Fibroblast of skin of right biceps (primary cell): ENCODE measurements at places on chromosomes 5 and 9.

DNA sequence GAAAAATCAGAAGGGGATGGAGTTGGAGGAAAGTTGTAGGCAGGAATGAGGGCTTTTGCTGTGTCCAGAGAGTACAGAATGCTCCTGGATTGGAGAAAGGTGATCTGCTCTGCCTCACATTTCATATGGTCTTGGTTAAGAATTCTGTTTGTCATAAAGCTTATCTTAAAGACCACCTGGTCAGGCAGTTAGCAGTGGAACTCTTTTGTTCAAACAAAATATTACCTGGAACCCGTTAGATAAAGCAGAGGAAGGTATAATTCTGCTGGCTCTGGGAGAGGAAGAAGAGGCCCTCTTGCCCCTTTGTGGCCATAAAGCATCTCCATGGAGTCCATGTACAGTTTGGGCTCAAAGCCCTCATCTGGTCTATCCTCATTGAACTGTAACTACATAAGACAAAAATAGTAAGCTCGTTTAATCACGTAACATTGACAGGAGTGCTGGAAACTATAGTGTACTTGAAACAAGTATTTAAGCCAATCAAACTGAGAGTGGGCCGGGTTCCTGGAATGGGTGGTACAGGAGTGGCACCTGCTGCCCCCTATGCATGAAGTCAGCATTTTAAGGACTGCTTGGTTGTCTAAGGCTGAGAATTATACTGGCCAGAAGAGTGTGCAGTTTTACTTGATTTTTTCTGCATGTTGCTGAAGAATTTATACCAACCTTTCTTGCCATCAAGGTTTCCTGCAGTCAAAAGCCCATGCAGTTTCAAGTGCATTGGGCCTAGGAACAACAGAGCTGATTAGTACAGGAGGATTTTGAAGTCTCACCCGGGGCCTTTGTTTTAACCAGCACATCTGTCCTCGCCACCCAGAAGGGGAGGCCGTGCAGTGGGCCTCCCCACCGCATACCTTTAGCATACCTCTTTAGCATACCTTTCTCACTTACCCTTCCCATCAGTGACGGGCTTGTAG, 39.9 kb downstream of the STXBP1 start:
- DNase-seq, result no peak

- peak; percentile 24 for DNase-seq
Measured at GRCh38 chr9:18299449-18299848, 174.5 kb upstream of the ADAMTSL1 start.

DNA sequence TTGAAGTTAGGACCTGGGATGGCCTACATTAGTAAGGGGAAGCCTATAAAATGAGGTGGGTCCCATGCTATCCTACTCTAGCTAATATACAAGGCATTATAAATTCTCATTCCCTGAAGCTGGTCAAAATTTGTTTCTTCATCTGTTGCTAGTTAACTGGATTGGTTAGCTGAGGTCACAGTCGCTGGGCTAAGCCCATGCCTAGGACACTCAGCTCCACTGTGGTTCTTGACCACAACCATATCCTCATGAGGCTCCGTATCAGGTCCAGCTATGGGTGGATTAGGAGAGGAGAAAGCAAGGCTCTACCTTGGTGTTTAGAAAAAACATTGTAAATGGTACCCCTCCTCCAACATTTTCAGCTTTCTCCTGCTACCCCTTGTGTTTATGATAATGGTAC, 52.8 kb upstream of the RAI14 start:
- no peak for DNase-seq

DNA sequence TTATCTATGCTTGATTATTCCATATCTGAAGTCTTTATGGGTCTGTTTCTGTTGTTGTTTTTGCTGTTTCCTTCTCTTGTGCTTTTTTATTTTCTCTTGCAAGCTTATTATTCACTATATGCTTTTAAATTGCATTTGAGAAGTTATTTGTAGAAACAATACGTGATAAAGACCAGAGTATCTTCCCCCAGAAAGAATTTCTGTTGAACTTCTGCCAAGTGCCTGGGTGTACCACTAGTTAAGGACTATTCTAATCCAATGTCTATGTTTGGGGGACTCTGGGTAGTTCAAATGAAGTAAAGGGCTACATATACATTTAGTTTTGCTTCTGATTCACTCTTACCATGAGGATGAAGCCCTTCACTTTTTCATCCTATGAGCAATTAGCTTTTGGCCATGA, 54.3 kb downstream of the SLF1 start:
- no peak for DNase-seq

- no peak for DNase-seq
Measured at GRCh38 chr5:78567617-78568016, 81.0 kb downstream of the LHFPL2 start.

DNA sequence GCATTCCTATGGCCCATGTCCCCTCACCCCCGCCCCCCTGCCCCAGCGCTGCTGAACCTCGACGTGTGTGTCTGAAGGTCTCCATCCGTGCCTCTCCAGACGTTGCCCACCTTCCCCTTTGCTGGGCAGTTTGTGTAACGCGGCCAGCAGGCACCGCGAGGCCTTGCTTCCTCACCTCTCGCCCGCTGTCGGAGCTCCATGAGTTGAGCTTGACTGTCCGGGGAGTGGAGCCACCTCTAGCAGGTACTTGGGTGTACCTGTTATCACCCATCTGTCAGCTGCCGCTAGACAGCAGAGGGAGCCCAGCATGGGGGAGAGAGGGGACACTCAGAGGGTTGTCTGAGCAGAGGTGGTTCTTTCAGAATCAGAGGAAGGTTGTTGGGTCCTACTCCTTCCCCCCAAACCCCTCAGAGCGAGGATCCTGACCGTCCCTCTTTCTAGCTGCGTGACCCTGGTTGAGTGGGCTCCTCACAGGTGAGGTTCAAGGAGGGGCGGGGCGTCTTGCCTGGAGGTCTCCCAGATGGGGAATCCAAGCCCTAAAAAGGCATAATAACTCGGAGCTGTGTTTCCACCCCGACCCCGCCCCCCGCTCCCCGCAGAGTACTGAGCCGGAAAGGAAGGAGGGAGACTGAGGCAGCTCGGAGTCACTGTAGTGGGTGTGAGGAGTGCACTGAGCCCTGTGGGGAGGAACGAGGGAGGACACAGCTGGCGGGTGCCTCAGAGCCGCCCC, 184.7 kb downstream of the C9orf50 start:
- no peak for DNase-seq

GRCh38 chr9:131721076-131721475, 18.8 kb downstream of the RAPGEF1 start:
- no peak for DNase-seq

DNA sequence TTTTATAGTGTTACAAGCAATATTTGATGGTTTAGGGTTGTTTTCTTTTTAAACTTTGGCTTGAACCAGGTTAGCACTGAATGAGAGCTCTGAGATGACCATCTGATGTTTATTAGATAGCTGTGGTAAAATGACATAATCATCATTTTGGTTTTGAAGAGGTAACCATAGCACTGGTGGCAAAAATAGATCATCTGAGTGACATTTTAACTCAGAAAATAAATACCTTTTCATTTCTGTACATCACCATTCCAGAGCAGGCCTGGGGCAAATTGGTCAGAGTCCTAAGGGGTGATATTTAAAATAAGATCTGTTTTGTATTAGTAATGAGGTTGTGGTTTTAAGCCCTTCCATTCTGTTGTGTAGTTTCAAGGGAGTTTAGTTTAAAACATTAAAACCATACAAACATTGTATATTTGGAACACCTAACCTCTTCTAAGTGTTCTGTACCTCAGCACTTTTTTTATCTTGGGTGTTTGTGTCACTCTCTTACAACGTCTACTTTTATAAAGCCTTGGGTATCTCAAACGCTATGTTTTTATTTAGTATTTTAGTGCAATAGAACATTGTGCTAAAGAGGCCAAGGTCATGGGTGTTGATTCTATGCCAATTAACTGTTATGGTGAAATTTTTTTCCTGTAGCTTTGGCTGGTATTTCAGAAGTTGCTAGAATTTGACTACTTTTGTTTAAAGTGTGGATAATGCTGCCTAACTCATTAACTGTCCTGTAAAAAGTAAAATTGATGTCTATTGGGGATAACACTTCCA, 166.1 kb downstream of the CD180 start:
- peak; percentile 50 for DNase-seq

GRCh38 chr5:151427258-151427657, 20.1 kb upstream of the SLC36A1 start:
- DNase-seq, result no peak

DNA sequence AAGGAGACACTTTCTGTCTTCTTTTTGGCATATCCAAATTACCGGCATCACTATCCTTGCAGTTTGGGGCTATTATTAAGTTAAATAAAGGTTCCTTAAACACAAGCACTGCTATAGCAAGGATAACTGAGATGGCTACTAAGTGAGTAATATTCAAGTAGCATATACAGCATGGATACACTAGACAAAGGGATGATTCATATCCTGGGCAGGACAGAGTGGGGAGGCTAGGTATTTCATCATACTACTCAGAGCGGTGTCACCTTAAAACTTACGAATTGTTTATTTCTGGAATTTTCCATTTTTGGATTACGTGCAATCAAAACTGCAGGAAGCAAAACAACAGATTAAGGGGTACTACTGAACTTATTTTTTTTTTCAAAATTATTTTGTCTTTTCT, 54.1 kb downstream of the FER start:
- peak; percentile 95 for DNase-seq

GRCh38 chr5:115415143-115415491, 118.7 kb upstream of the CCDC112 start:
- DNase-seq, result peak; percentile 75

DNA sequence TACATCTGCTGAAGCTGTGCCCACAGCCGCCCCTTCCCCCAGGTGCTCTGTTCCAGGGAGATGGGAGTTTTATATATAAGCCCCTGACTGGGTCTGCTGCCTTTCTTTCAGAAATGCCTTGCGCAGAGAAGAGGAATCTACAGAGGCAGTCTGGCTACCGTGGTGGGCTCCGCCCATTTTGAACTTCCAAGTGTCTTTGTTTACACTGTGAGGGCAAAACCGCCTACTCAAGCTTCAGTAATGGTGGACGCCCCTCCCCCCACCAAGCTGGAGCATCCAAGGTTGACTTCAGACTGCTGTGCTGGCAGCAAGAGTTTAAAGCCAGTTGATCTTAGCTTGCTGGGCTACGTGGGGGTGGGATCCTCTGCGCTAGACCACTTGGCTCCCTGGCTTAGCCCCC, 41.3 kb downstream of the RANBP17 start:
- no peak for DNase-seq

DNA sequence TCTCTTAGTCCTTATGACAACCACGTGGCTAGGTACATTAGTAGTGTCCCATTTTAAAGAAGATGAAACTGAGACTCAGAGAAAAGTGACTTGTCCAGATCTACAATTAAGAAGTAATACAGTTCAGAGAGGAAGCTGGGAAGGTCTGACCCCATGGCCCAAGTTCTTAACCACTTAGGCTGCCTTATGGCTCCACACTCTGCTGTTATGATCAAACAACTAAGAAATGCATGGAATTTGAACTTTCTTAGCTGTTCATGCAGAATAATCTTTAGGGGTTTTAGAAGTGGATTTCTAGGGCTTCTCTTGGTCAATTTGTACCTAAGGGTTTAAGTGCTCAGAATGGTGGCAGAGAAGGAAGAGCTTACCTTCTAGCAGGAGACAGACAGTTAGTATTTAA, 128.0 kb upstream of the MSX2 start:
- DNase-seq, result no peak

- DNase-seq, result no peak
Measured at GRCh38 chr5:2147504-2148311, 265.0 kb upstream of the IRX4 start.

- DNase-seq, result no peak
Measured at GRCh38 chr5:114419067-114419388, 57.2 kb downstream of the KCNN2 start.

DNA sequence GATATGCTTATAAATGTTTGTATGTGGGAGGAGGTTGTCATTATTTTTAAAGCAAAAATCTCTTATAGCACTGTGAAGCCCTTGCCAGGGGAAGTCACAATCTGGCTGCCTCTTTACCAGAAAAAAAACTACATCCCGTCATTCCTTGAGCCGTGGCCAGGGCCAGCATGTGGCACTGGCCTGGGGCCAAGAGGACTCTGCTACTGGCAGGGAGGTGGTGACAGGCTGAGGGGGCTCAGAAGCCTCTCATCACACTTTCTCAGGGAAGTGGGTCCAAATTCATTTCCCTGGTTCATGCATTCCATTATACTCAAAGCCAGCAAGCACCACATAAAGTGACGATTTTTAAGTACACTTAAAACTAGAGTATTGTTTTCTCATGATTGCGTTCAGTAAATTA, 457.3 kb downstream of the ZNF608 start:
- DNase-seq, result no peak

GRCh38 chr9:93008457-93008856, 50.0 kb upstream of the SUSD3 start:
- DNase-seq, result no peak
